ENCODE measurements at places on chromosomes 6 and 20.

GRCh38 chr6:166297606-166298005 lies 10.6 kb downstream of the PRR18 start:
- no peak for DNase-seq

- peak; percentile 24 for DNase-seq
These were observed 49.4 kb downstream of the TMEM242 start for GRCh38 chr6:157273756-157274470.

- DNase-seq = no peak
These were observed 67.4 kb downstream of the KIF16B start for GRCh38 chr20:16505894-16506293.

DNA sequence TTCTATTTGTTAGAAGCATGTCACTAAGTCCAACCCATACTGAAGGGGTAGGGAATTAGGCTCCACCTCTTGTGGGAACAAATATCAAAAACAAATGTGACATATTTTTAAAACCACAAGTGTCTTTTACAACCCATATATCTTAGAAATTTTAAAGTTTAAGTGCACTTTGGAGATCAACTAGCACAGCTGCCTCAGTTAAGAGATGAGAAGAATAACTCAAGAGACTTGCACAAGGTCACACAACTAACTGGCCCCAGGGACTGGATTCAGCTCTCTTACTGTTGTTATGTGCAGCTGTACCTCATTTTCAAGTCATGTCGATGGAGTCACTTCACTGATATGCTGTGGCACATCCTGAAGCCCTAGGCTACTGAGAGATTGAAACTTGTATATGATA lies 102.9 kb upstream of the BMP2 start:
- no peak for DNase-seq

GRCh38 chr6:167706313-167707109 lies 120.2 kb upstream of the AFDN start:
- no peak for DNase-seq

DNA sequence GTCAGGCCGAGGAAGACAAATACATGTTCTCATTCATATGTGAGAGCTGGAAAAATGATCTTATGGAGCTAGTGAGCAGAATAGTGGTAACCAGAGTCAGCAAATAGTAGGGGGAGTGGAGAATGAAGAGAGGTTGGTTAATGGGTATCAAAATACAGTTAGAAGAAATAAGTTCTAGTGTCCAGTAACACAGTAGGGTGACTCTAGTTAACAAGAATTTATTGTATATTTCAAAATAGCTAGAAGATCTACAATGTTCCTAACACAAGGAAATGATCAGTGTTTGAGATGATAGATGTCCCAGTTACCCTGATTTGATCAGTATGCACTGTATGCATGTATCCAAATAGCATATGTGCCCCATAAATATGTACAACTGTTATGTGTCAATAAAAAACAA lies 128.4 kb downstream of the BCKDHB start:
- no peak for DNase-seq

DNA sequence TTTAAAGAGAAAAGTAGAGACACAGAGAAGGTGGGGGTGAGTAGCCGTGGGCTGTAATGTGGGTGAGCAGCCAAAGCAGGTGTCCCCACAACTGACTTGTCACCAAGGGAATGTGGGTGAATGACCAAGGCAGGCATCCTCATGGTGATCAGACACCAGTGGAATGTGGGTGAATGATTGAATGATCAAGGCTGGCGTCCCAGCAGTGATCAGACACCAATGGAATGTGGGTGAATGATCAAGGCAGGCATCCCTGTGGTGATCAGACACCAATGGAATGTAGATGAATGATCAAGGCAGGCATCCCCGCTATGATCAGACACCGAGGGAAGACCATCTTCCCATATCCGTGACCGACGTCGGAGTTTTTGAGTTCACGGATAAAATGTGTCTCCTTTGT lies 49.8 kb upstream of the OR14J1 start:
- no peak for DNase-seq
